ENCODE measurements at places on chromosomes 7 and 10. TPM values are rescaled to one million over a fixed set of nuclear protein-coding genes. Genes with fewer than 3 reads are reported as not detected.
A peak's percentile ranks its signal among the peaks of the same experiment; 100 is the strongest.

- H3K4me3 ChIP-seq, result peak overlapping the region; percentile 81
- H3K4me1 ChIP-seq, result peaks cover 23% of the 10 kb centered on the region
- DNase-seq, result no peak
- no peak overlapping the region for H3K27ac ChIP-seq
- no peaks in the 10 kb centered on the region for H3K36me3 ChIP-seq
These were observed 1.0 kb downstream of the CPED1 start for GRCh38 chr7:120989257-120990220.

DNA sequence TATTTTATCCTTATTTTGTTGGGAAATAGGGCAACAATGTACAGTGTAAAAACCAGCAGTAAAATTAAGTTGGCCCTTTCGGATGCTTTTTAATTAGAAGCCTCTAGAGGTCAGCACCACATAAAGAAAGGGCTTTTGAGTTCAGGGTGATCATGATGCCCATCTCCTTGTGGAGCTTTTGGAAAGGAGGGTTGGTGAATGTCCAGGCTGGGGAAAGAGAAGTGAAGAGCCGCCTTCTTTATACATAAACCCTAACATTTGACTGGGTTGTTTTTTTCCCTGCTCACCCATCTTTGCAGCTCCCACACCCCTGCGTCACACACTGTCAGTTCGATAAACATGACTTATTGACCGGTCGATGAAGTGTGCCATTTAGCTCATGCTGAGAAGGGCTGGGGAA, 29.8 kb downstream of the MTURN start:
- H3K27me3 ChIP-seq, result no peaks in the 10 kb centered on the region
- H3K27ac ChIP-seq, result peak overlapping the region; percentile 38

DNA sequence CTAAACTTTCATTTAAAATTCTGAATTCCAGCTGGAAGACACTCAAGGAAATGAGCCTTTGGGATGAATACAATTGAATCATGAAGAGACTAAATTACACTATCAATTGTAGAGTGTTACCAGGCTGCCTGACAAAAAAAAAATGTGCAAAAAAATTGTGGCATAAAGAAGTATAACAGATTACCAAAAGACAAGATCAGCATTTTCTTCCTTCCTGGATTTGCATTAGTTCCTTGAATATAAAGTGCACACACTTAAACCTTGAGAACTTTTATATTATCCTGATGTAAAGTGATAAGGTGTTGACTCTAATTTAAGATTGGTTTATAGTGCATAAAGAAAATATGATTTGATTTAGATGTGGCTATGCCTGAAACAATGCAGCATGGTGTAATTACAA, 412.7 kb upstream of the KLF6 start:
- H3K4me1 ChIP-seq, result peaks cover 3% of the 10 kb centered on the region
- H3K36me3 ChIP-seq, result no peaks in the 10 kb centered on the region
- no peak for DNase-seq

GRCh38 chr7:97298561-97298960, 181.1 kb downstream of the SDHAF3 start:
- H3K27me3 ChIP-seq, result no peaks in the 10 kb centered on the region
- no peak overlapping the region for H3K27ac ChIP-seq
- H3K36me3 ChIP-seq, result no peaks in the 10 kb centered on the region
- H3K4me1 ChIP-seq, result no peaks in the 10 kb centered on the region

DNA sequence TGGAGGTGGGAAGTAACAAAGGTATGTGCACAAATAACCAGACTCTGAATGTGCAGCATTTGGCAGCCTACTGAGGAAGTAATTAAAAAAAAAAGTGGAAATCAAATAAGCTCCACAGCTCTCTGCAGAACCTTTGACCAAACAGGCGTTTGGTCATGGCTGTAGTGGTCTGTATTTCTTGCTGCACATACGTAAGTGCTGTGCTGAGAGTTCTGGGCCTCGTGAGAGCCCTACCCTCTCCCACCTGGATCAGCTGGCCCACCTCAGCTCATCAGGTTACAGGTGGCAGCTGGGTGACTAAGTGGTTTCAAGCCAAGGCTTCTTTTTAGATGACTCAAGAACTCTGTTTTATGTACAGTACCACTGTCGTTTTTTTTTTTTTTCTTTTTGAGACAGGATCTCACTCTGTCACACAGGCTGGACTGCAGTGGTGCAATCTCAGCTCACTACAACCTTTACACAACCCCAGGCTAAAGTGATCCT, 178.2 kb upstream of the KLF6 start:
- DNase-seq, result no peak
- H3K4me1 ChIP-seq, result peaks cover 23% of the 10 kb centered on the region
- H3K36me3 ChIP-seq, result no peaks in the 10 kb centered on the region
- H3K27me3 ChIP-seq, result no peaks in the 10 kb centered on the region
- H3K4me3 ChIP-seq, result no peak overlapping the region

DNA sequence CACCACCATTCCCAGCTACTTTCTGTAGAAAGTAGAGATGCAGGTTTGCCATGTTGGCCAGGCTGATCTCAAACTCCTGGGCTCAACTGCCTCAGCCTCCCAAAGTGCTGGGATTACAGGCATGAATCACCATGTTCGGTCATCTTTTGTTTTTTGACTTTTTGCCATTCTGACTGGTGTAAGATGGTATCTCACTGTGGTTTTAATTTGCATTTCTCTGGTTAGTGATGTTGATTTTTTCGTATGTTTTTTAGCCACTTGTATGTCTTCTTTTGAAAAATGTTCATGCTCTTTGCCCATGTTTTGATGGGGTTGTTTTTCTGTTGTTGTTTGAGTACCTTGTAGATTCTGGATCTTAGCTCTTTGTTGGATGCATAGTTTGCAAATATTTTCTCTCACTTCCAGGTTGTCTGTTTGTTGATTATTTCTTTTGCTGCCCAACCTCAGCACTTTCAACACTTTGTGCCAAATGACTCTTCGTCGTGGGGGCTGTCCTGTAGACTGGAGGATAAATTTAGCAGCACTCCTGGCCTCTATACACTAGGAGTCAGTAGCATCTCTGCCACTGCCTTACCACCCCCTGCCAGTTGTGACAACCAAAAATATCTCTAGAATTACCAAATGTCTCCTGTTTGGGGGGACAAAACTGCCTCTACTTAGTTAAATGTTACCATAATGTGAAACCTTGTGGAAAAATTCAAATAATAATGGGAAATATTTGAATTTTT, 6.5 kb upstream of the CPED1 start:
- DNase-seq, result no peak
- H3K4me3 ChIP-seq, result no peak overlapping the region
- peaks cover 2% of the 10 kb centered on the region for H3K36me3 ChIP-seq
- H3K4me1 ChIP-seq, result no peaks in the 10 kb centered on the region
- H3K27ac ChIP-seq, result no peak overlapping the region
- peaks cover 10% of the 10 kb centered on the region for H3K27me3 ChIP-seq

SLC16A12 gene
- total RNA-seq, result not detected

TMEM139 gene
- 0.34 TPM for total RNA-seq

ASNS gene
- total RNA-seq, result 92.1 TPM

Measured in activated B cell treated with CpG ODN at 0.5 μM for 24 hours (primary cell).